ENCODE measurements at places on chromosomes 7 and 10. TPM values are rescaled to one million over a fixed set of nuclear protein-coding genes. Genes with fewer than 3 reads are reported as not detected.

The FAM237B gene
- total RNA-seq = not detected

GRCh38 chr10:96310321-96310669 is 6.1 kb downstream of the DNTT start:
- H3K36me3 ChIP-seq = no peaks in the 10 kb centered on the region
- no peaks in the 10 kb centered on the region for H3K27me3 ChIP-seq
- peaks cover 28% of the 10 kb centered on the region for H3K4me1 ChIP-seq
- H3K4me3 ChIP-seq = no peak overlapping the region
- no peak for DNase-seq

- peaks cover 84% of the 10 kb centered on the region for H3K4me1 ChIP-seq
- H3K4me3 ChIP-seq = no peak overlapping the region
- H3K27me3 ChIP-seq = no peaks in the 10 kb centered on the region
- H3K27ac ChIP-seq = peak overlapping the region; percentile 58
Measured at GRCh38 chr7:4692055-4692454, 10.0 kb downstream of the FOXK1 start.

The SFTPA1 gene
- total RNA-seq = not detected

The GPER1 gene
- total RNA-seq = 3.0 TPM

- no peak overlapping the region for H3K4me3 ChIP-seq
- no peak for DNase-seq
- peaks cover 5% of the 10 kb centered on the region for H3K27me3 ChIP-seq
- peaks cover 12% of the 10 kb centered on the region for H3K4me1 ChIP-seq
- H3K27ac ChIP-seq = no peak overlapping the region
- no peaks in the 10 kb centered on the region for H3K36me3 ChIP-seq
Measured at GRCh38 chr10:25047591-25048301, 31.3 kb downstream of the THNSL1 start.

GRCh38 chr10:22699976-22700375 is 14.4 kb downstream of the PIP4K2A start:
- H3K4me3 ChIP-seq = no peak overlapping the region
- DNase-seq = no peak
- no peaks in the 10 kb centered on the region for H3K36me3 ChIP-seq
- H3K27me3 ChIP-seq = no peaks in the 10 kb centered on the region

All from left ventricle myocardium inferior (tissue), 1 donor.